ENCODE measurements at places on chromosomes 3 and 15.
A peak's percentile ranks its signal among the peaks of the same experiment; 100 is the strongest.

DNA sequence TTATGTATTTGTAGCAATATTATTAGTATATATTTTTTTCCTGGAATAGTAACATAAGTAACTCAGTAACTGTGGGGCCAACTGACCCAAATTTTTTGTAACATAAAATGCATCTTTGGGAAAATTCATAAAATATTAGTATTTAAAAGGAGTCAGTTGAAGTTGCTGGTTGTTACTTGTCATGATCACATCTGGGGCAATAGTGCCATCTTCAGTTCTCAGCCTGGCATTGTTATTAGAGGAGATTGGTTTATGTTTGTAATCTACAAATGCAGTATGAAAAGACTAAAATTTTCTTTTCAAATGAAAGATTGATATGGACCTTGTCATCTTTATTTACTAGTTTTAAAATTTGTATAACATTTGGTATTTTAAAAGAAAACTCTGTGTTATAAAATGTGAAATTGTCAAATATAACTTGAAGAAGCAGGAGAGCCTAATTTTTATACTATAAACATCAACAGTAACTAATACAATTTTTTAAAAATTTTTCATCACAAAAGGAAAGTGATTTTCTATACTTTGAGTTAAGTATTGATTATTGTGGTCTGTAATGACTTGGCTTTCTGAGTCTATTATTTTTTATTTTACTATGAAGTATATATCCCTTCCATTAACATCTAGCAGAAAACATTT lies 38.8 kb upstream of the MLF1 start:
- no peaks in the 10 kb centered on the region for H3K4me1 ChIP-seq
- H3K27me3 ChIP-seq = no peaks in the 10 kb centered on the region
- no peak overlapping the region for H3K27ac ChIP-seq
- no peaks in the 10 kb centered on the region for H3K36me3 ChIP-seq
- DNase-seq = no peak
- no peak overlapping the region for H3K4me3 ChIP-seq

DNA sequence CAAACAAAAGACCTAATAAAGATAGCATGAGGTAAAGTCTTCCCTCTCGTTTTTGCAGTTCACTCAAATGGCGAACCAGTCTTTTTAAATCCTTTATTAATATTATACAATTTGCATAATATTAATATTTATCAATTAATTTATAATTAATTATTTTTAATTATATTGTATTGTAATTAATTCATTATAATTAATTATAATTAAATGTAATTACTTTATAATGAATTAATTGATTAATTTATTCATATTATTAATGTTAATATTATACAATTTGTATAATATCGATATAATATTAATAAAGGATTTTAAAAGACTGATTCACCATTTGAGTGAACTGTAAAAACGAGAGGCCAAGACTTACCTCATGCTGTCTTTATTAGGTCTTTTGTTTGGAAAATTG lies 1045.4 kb upstream of the CADM2 start:
- no peak overlapping the region for H3K27ac ChIP-seq
- no peaks in the 10 kb centered on the region for H3K4me1 ChIP-seq
- no peaks in the 10 kb centered on the region for H3K36me3 ChIP-seq
- no peaks in the 10 kb centered on the region for H3K27me3 ChIP-seq

DNA sequence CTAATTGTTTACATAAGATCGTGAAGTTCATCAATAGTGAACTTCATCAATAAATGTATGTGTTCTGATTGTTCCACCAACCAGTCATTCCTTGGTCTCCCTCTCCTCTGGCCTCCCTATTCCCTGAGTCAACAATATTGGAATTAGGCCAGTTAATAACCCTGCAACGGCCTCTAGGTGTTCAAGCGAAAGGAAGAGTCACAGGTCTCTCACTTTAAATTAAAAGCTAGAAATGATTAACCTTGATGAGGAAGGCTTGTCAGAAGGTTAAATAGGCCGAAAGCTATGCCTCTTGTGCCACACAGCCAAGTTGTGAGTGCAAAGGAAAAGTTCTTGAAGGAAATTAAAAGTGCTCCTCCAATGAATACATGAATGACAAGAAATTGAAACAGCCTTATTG lies 89.4 kb upstream of the ACKR4 start:
- no peak overlapping the region for H3K27ac ChIP-seq
- H3K4me1 ChIP-seq = no peaks in the 10 kb centered on the region
- H3K36me3 ChIP-seq = peaks cover 50% of the 10 kb centered on the region
- no peak for DNase-seq
- H3K4me3 ChIP-seq = no peak overlapping the region
- H3K27me3 ChIP-seq = no peaks in the 10 kb centered on the region

- H3K4me3 ChIP-seq = no peak overlapping the region
- DNase-seq = no peak
- H3K27ac ChIP-seq = no peak overlapping the region
- H3K36me3 ChIP-seq = peaks cover 2% of the 10 kb centered on the region
- no peaks in the 10 kb centered on the region for H3K4me1 ChIP-seq
- no peaks in the 10 kb centered on the region for H3K27me3 ChIP-seq
These were observed 274.8 kb upstream of the CNTN4 start for GRCh38 chr3:1823867-1824266.

DNA sequence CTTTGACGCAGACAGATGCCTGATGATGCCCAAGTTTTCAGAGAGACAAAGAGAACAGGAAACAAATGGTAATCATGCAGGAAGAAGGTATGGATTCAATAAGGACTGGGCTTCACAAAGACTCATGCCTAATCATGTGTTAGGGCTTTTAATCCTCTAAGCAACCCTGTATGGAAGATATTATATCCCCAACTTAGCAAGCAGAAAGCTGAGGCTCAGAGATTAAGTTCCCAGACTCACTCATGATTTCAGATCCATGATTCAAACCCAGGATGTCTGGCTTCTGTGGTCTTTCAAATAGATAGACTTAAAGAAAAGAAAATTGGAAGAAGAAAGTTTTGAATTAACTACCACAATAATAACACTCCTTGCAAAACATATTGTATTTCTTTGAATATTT lies 4.1 kb upstream of the CLASP2 start:
- no peak overlapping the region for H3K27ac ChIP-seq
- peaks cover 10% of the 10 kb centered on the region for H3K36me3 ChIP-seq
- no peaks in the 10 kb centered on the region for H3K4me1 ChIP-seq
- DNase-seq = no peak

DNA sequence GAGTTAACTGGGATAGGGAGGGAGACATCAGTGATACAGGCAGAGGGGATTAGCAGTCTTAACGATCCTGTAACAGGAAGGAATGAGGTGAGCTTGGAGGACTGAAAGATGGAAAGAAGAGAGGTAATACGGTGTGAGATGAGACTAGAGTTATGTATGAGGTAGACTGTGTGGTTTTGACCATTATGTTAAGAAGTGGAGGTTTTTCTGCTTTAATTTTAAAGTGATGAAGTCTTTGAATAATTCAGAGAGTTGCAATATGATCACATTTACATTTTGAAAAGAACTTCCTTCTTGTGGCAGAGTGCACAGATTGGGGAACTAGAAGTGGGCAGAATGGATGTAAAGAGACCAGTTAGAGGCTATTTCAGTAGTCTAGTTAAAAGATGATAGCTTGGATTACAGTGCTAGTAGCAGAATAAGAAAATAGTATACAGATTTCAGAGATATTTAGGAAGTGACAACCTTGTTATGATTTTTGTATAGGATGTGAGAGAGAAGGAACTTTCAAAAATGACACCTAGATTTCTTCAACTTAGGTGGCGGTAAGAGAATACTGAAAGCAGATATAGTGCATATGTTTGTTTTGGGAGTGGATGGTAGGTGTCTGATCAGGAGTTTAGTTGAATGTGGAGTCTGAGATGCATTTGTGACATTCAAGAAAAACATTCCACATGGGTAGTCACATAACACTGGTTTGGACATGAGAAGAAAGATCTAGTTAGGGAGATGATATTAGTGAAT lies 40.5 kb downstream of the STT3B start:
- H3K36me3 ChIP-seq = peaks cover 5% of the 10 kb centered on the region
- no peak overlapping the region for H3K27ac ChIP-seq
- H3K4me3 ChIP-seq = no peak overlapping the region

- H3K27ac ChIP-seq = peak overlapping the region; percentile 99
- DNase-seq = peak; percentile 15
- peaks cover 8% of the 10 kb centered on the region for H3K27me3 ChIP-seq
- H3K36me3 ChIP-seq = peaks cover 18% of the 10 kb centered on the region
- peak overlapping the region; percentile 97 for H3K4me3 ChIP-seq
These were observed 812 bp upstream of the SEC62 start for GRCh38 chr3:169965562-169966427.

GRCh38 chr15:97804950-97805349 lies 155.6 kb upstream of the ARRDC4 start:
- no peaks in the 10 kb centered on the region for H3K4me1 ChIP-seq
- H3K36me3 ChIP-seq = no peaks in the 10 kb centered on the region
- no peak for DNase-seq

GRCh38 chr3:186847437-186847836 lies 4.9 kb downstream of the ADIPOQ start:
- H3K4me3 ChIP-seq = no peak overlapping the region
- peaks cover 16% of the 10 kb centered on the region for H3K27me3 ChIP-seq

Data from central memory CD8-positive, alpha-beta T cell (primary cell).